ENCODE measurements at places on chromosomes 6 and 20. TPM values are rescaled to one million over a fixed set of nuclear protein-coding genes. Genes with fewer than 3 reads are reported as not detected.

DNA sequence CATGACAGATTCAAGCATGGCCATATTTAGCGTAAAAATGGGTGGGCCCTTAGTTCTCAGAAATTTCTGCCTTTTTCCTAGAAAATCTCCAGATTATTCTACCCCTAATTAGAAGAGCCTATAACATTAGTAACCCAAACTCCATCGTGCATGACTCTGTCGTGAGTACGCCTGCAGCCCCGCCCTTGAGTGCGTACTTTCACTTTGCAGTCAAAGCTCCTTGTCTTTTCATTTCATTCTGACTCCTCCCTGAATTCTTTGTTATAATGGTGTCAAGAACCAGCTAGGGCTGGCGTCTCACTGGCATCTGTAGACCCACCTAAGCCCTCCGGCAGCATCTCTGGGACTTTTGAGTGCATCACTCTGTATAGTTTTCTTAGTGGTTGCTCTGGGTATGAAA, 61.7 kb upstream of the NOX3 start:
- DNase-seq = no peak

HLA-DMB gene
- 10.2 TPM for total RNA-seq

DNA sequence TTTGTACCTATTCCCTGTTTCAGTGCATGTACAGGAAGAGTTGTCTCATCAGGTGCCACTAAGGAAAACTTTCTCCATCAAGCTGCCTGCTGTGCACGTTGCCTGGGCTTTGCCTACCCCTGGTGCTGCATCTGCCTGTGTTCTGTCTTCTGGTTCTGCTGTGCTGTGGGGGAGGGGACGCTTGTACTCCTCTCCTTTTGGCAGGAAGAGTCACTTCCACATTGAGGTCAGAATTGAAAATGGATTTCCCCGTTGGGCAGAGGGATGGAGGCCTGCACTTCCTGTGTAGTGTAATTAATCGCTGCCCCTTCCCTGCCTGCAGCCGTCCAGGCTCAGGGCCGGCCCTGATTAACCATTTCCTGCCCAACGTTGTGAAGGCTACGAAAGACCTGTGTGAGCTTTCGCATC, 153.3 kb downstream of the SCML4 start:
- peak; percentile 78 for DNase-seq

GRCh38 chr20:21607971-21608725, 94.3 kb upstream of the NKX2-2 start:
- peak; percentile 68 for DNase-seq

GRCh38 chr6:109662192-109662591, 28.8 kb downstream of the AK9 start:
- DNase-seq = no peak

HSD17B8 gene
- total RNA-seq = 19.0 TPM

DNA sequence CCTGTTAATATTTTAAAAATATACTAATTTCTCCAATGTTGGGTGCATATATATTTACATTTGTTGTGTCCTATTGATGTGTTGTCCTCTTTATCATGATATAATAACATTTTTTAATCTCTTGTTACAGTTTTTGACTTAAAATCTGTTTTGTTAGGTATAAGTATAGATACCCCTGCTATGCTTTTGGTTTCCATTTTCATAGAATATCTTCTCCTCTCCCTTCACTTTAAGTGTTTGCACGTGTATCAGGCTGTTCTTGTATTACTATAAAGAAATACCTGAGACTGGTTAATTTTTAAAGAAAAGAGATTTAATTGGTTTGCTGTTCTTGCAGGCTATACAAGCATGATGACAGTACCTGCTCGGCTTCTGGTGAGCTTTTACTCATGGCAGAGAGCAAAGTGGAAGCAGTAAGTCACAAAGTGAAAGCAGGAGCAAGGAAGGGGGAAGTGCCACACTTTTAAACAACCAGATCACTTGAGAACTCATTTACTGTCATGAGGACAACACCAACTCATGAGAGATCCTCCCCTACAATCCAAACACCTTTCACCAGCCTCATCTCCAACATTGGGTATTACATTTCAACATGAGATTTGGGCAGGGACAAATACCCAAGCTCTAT, 340.5 kb upstream of the SYNCRIP start:
- DNase-seq = no peak

NKAIN2 gene
- 1.1 TPM for total RNA-seq

DNA sequence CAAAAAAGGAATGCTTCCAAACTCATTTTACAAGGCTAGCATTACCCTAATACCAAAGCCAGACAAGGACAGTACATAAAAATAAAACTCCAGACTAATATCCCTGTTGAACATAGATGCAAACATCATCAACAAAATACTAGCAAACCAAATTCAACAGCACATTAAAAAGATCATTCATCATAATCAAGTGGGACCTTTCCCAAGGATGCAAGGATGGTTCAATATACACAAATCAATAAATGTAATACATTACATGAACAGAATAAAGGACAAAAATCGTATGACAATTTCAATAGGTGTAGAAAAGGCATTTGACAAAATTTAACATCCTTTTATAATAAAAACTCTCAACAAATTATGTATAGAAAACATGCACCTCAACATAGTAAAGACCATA, 66.6 kb upstream of the CNR1 start:
- DNase-seq = no peak

DNA sequence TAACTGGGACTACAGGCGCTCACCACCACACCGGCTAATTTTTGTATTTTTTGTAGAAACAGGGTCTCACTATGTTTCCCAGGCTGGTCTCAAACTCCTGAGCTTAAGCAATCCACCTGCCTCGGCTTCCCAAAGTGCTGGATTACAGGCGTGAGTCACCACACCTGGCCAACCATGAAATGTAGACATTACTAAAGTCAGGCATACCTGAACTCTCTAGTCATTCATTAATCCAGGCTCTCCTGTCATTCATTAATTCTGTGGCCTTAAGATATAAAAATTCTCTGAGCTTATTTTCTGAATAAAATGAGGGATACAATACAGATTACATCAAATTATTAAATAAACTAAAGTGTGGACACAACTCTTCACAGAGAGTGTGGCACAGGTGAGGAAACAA, 159.7 kb downstream of the GMDS start:
- DNase-seq = no peak

DNA sequence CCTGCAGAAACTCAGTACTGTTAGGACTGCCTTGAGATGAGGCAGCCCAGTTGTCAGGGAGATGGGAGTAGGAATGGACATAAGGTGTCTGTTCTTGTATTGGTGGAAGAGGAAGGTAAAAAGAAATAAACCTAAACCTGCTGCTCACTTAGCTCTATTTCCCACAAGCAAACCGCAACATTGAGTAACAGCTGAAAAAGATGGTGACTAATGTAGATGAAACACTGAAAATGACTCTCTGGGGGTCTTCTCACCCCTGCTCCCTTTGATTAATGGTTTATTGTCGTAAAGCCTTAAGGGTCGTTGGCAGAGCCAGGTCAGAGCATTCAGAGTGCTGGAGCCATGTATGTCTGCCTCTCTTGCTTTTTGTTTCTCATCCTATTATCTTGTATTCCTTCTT, 87.5 kb downstream of the FOXO3 start:
- DNase-seq = no peak

DNA sequence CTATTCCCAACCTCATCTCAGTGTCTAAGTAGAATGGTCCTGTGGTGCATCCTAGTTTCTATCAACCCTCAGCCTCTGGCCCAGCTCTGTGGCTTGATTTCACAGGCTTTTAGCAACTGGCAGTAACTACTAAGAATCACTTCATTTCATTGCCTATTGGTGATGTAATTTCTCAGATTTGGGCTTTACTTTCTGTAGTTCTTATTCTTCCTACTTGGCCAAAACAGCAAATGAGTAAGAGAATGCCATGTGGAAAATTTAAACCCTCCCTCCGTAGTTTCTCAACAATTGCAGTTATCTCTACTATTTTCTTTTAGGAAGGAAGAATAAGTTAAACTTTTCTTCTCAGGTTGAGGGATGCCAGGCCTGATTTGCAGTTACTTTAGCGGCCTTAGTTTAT, 387.3 kb downstream of the CDKAL1 start:
- DNase-seq = no peak

- no peak for DNase-seq
These were observed 237.0 kb upstream of the CEP162 start for GRCh38 chr6:84464471-84464870.

DNA sequence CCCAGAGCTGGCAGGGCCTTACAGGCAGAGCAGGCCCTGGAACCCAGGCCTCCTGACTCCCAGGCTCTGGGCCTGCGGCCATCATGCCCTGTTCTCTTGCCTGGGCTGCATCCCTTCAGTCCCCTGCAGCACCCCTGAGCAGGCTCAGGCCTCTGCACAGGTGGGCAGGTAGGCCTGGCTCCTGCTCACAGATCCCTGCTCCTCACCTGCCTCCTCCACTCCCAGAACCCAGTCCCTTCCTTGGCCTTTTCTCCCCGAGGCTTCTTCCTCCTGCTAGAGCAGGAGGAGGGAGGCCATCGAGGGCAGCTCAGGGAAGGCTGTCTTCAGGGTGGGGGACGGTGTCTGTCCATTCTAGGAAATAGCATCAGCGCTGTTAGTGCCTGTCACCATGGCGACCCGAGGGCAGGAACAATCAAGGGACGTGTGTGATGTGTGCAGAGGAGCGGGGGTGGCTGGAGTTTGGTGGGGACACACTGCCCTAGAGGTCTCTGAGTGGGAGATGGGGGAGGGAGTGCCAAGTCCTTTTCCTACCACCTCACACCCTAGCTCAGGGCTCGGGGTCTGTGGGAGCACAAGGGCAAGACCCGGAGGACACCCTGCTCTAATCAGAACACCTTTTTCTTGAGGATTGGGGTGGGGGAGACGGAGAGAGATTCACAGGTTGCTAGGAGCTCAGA, 26.6 kb downstream of the GLP1R start:
- DNase-seq = peak; percentile 40

- DNase-seq = peak; percentile 36
These were observed 9.5 kb upstream of the VEGFA start for GRCh38 chr6:43760210-43761168.

LAMA4 gene
- 113 TPM for total RNA-seq

FHL5 gene
- 5.7 TPM for total RNA-seq

- no peak for DNase-seq
These were observed 221.4 kb downstream of the PLCB4 start for GRCh38 chr20:9290331-9290730.

RAD21L1 gene
- not detected for total RNA-seq

RALGAPA2 gene
- total RNA-seq = 19.1 TPM

DNA sequence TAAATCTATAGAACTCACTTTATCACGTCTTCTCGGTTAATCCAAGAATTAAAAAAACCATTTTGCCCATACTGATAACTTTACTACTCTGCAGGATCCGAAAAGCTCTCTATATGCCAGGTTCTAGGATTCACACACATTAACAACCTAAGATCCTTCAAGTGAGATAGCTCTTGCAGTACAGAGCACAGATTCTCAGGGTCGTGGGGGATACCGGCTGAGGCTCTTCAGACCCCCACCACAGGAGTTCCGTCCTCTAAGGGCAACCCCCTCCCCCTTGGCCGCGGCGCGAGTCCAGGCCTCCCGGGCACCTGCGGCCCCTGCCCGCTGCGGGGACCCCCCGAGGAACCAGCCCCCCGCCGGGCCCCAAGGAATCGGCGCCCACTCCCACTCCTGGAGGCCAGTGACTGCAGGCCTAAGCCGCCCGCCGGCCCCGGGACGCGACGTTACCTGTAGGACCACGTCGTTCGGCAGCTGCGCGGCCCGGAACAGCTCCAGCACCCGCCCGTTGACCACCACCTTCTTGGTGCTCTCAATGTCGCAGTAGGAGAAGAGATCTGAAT, 892 bp downstream of the REPS1 start:
- peak; percentile 66 for DNase-seq

- no peak for DNase-seq
These were observed 20.2 kb downstream of the SHLD1 start for GRCh38 chr20:5770231-5770986.

GRCh38 chr6:31037169-31037568, 26.9 kb downstream of the MUC22 start:
- DNase-seq = no peak

DNA sequence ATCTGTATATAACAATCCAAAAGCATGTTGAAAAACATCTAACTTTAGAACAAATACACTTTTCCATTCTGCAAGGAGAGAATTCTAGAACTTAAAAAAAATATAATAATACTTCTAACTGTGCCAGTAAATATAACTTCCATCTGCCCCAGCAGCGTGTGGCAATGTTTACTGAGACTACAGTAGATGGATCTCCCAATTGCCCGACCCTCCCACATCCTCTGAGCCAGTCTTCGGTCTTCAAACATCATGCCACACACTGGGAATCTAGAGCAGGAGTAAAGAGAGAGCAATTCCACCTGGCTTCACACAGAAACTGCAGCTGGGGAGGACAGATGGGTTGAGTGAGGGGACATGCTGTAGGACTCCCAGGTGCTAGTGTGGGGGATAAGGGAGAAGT, 121.3 kb upstream of the NHSL1 start:
- DNase-seq = no peak

GRCh38 chr20:37329481-37330165, 16.3 kb upstream of the SRC start:
- no peak for DNase-seq

DNA sequence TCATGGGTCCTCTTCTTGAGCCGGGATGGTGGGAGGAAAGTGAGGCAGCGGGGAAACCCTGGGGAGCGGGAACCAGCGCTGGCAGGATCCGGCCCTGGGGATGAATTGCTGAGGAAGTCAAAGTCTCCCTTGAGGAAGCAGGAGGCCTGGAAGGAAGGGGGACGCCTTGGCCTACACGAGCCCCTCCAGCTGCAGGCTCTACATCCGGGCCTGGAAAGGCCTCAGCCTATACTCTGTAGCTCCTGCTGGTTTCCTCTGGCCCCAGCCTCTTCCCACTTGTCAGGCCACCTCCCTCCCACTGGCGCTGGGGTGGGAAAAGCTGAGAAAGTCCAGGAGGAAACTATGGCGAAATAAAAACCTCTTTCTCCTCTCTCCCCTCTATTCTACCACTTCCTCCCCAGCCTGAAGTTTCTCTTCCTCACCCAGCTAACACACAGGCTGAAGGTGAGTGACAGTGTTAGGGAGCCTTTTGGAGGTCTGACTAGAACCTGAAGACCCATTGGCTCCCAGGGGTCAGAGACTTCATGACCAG, 14.9 kb downstream of the TREML2 start:
- no peak for DNase-seq

OTOR gene
- not detected for total RNA-seq

IP6K3 gene
- total RNA-seq = 4.9 TPM

BCAS4 gene
- total RNA-seq = 5.3 TPM

WFDC5 gene
- not detected for total RNA-seq
